Stimulated activated CD4-positive, alpha-beta T cell treated with anti-CD3 and anti-CD28 coated beads, Interleukin-4, amount 100 ng/mL, for 24 hours (primary cell): ENCODE measurements at places on chromosomes 7 and 10.

GRCh38 chr10:121242741-121243608 is 355.3 kb downstream of the FGFR2 start:
- DNase-seq = no peak

DNA sequence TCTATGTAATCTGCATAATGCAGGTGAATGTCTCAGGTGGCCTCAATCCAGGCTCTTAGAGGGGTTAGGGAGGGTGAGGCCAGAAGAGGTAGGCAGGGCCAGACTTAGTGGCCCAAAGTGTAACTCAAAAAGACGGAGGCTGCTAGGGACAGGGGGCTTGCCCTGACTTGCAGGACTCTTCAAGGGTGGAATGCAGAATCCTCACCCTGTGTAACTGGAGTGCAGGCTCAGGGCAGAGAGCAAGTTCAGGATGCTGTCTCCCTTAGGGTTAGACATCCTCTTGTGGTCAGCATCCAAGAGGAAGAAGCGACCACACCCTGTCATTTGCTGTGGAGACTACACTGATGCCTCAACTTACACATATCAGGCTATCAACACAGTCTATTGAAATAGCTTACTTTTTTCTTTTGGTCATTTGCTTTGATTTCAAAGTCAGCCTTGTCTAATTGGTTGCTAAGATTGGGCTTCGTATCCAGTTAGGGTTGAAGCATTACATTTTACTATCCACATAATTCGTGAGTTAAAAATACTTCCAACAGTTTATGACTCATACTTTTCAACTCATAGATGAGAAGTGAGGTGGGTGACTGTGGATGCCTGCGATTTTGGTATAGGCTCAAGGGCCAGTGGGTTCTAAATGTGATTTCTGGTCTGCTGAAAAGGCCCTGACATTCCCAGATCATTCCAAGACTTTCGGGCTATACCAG is 563.6 kb downstream of the SUGCT start:
- no peak for DNase-seq

GRCh38 chr10:119320981-119321380 is 113.6 kb downstream of the GRK5 start:
- no peak for DNase-seq

GRCh38 chr7:33764752-33765451 is 140.4 kb upstream of the BMPER start:
- no peak for DNase-seq

DNA sequence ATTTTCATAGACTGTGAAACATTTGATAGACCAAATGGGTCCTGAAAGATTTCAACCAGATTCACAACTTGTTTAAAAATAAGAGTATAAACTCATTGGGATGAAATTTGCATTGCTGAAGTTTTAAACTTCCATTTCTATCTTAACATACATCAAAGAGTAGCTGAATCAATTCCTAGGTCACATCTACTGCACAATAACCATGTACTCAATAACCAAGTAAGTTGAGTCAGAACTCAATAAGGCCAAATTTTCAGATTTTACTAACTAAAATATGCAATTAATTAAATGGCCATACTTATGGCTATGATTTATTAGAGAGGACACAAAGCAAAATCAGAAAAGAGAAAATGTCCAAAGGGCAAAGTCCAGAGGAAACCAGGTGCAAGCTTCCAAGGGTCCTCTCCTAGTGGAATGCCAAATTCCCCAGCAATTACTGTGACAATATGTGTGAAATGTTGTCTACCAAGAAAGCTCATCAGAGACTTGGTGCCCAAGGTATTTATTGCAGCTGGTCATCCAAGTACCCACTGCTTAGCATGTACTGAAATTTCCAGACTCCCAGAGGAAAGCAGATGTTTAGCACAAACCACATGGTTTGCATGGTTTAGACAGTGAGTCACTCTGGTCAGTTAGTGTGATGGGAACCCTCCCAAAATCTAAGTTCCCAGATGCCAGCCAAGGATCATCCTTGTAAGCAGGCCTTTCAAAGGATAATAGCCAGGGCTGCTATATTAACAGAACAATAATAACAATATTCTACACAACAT is 238.9 kb downstream of the IPMK start:
- DNase-seq = no peak
